ENCODE measurements at places on chromosomes 11 and 22.

DNA sequence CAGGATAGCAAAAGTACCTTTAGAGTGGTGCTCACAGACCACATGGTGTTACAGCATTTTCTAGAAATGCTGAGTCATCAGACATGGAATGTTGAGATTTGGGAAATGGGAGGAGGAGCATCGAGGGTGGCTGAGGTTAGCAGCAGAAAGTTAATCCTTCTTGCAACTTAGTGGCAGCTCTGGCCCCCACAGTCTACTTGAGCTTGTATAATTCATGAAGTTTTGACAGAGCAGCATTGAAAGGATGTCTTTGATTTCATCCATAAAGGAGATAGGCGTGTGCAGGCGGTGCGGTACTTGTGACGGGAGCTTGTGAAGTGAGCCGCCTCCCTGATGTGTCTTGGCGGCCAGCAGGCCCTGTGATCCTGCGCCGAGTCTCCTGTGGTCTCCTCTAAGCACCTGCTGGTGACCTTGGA lies 330.5 kb downstream of the TBC1D22A start:
- DNase-seq = no peak

GRCh38 chr11:119087123-119087522 lies 2.4 kb downstream of the HMBS start:
- no peak for DNase-seq

- DNase-seq = no peak
Measured at GRCh38 chr11:94884376-94884775, 89.0 kb downstream of the CWC15 start.

GRCh38 chr11:4560467-4560866 lies 15.5 kb downstream of the OR52M1 start:
- DNase-seq = no peak

DNA sequence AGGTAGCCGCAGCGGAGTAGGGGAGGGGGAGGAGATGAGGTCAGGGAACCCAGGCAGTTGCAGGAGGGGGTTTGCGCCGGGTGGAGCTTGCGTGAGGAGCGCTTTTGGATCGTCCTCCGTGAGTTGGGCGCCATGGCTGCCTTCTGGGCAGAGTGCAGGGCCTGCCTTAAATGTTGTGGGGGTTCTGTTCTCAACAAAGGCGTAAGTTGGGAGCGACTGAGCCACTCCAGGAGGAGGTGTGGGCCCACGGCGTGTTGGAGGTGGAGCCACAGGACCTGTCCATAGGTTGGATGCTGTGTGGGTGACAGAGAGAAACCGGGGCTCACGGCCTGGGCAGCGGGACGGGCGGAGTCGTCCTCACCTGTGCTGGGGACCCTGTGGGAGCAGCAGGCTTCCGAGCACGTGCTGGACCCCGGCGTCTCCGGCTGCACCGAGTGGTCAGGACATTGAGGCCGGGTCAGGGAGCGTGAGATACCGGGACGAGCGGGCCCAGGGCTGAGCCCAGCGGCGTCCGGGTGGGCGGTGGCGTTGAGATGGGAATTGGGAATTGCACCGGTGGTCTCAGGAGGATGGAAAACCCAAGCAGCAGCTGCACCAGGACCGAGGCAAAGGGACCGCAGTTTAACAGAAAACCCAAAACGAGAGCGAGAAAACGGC lies 977 bp upstream of the PGGHG start:
- DNase-seq = no peak

- no peak for DNase-seq
Measured at GRCh38 chr11:128724891-128725611, 31.2 kb downstream of the FLI1 start.

DNA sequence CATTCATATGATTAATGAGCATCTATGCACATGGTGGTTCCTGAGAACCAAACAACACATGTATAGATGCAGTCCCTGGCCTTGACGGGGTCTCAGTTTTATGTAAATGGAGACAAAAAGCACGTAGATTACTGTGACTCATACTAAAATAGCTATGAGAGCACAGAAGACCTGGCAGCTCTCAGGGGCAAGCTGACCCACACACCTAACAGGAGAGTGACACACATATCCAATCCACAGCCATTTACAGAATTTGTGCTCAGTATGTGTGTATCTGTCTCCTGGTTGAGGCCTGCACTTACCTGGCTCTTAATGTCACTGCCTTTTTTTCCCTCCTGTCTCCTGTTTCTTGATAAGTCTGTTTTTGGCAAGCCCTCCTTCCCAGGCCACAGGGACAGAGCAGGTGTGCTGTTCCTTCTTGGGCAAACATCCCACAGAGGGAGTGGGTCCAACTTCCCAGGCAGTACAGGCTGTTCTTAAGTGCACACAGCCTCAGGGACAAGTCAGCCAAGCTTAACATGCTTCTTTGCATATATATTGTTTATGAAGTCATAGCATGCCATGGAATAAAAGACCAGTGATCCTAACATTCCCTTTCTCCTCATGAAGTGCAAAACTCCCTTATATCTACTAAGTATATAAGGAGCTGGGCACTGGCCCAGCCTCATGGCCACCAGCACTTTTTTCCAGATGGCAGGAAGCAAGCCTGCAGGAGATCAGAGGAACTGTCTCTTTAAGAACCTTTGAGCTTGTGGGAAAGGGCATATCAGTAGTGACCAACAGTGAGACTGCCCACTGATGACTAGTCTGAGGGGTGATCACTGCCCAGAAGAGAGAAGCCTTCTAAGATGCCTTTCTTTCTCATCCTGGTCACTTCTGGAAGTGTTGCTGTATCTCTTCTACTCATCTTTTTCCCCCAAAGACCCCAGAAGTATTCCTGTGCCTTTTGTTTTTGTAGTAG lies 124.7 kb upstream of the CCDC90B start:
- DNase-seq = no peak

GRCh38 chr11:6556139-6556949 lies 47.1 kb downstream of the RRP8 start:
- DNase-seq = no peak

DNA sequence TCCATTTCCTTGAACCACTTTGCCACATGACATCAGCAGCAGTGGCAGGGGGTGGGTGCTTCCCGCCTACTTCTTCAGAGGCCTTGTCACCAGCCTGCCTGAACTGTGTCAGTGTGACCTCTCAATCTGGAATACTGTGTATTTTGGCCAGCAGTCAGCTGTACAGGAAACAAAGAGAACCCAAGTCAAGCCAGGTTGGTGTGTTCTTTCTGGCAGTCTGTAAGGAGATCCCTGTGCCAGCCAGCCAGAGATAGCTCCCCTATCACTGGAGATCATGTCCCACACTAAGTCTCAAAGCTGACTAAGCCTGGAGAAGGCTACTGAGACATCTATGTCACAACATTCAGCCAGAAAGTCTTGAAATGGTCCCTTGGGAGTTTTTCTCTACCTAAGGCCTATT lies 142.1 kb downstream of the TRPC6 start:
- DNase-seq = no peak

DNA sequence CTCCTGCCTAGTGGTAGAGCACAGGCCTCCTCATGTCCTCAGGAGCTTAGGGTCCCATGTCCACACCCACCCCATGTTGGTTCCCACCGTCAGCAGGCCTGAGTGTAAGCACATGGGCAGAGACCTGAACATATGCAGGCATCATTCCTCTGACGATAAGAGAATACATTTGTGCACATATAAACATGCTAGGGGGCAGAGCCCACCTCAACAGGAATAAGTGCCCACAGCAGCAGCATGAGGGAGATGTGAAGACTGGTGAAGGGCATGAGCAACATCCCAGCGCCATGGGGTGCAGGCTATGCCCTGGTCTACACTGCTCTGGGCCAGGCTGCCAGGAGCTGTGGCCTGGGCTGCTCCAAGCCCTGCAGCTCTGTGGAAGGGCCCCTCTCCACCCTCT lies 16.9 kb downstream of the ADORA2A start:
- no peak for DNase-seq

GRCh38 chr11:110988671-110989070 lies 256.9 kb upstream of the POU2AF2 start:
- no peak for DNase-seq

GRCh38 chr11:9594267-9595046 lies 21.0 kb downstream of the WEE1 start:
- DNase-seq = no peak

GRCh38 chr11:92272651-92273050 lies 48.0 kb downstream of the FAT3 start:
- no peak for DNase-seq

- no peak for DNase-seq
Measured at GRCh38 chr22:21020802-21021429, 6.0 kb downstream of the P2RX6 start.
